Dermis microvascular lymphatic vessel endothelial cell (primary cell): ENCODE measurements at places on chromosomes 7 and 10.
A peak's percentile ranks its signal among the peaks of the same experiment; 100 is the strongest.

DNA sequence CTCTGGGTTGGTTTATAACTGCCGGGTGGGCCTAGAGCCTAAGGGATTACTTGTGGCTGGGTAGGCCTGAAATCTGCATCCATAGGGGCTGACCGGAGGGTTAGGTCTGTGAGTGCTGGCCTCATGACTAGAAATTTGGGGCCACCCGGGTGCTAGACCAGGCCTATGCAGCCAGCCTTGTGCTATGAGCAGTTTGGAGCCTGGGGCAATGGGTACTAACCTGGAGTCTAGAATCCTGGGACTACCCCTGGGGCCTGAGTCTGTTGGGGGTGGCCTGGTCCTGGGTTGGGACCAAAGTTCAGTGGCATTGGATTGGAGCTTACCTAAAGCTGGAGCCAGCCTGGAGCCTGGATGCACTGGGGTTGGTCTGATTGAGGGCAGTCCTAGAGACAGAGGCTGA lies 995.2 kb downstream of the ANKRD7 start:
- no peak for DNase-seq

DNA sequence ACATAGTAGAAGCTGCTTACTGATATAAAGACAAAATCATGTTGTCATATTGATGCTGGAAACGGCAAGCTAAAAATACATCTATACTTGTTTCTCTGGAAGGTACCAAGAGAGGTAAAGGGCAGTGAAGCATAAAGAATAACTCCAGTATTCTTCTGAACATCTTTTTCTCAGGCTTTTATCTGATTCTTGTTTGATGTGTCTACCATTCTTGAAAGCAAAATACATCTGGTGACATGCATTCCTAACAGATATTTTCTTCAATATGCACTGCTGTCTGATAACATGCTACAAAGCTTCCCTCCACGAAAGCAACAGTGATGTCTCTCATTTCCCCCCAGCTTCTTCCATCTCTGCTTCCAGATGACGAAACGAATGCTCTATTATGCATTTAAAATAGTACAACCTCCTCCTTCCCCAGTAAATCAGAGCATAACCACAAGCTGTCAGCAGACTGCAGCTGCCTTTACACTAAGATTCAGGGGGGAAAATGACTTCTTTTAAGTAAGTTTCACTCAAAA lies 100.8 kb downstream of the ARHGAP21 start:
- DNase-seq: no peak

- no peak for DNase-seq
Observed at GRCh38 chr10:67657775-67658174, 38.2 kb downstream of the CTNNA3 start.

DNA sequence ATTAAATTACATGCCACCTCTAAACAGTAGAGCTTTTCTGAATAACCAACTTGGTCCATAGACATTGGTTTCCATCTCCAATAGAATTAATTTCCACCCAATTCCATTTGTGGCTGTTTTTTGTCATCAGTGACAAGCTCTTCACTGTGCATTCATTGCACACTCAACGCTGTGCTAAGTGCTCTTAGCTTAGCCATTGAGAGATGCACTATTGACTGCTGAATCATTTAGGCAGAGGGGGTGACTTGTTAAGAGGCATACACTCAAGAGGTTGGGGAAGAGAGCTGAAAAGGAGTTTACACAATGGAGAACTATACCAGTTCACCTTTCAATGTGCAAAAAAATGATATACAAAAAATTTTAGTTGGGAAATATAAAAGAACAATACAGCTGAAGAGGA lies 31.9 kb upstream of the CBLL1 start:
- DNase-seq: no peak

DNA sequence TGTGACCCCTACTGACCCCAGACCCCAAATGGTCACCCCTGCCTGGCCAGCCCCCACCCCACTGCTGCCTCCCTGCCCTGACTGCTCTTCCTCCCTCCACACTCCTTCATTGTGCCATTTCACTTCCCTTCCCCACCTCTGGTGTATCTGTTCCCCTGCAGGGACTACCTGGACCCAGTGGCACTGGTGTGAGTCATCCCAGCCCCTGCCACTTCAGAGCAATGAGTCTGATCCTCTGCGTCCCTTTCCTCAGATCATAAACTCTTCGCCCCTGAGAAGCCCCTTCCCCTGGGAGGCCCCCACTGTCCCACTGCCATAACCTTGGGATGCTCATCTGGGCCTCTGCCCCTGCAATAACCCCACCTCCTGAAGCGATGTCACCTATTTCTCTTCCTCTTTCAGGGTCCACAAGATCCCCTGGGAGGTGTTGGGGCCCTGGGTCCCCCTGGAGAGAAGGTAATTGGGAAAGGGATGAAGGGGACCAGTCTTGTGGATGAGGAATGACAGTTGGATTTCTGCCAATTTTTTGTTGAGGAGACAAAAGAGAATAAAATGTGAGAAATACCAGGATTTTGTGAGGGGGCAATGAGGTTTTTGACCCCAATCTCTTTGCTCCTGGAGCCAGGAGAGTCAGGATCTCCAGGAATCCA lies 19.1 kb upstream of the VOPP1 start:
- DNase-seq: no peak

DNA sequence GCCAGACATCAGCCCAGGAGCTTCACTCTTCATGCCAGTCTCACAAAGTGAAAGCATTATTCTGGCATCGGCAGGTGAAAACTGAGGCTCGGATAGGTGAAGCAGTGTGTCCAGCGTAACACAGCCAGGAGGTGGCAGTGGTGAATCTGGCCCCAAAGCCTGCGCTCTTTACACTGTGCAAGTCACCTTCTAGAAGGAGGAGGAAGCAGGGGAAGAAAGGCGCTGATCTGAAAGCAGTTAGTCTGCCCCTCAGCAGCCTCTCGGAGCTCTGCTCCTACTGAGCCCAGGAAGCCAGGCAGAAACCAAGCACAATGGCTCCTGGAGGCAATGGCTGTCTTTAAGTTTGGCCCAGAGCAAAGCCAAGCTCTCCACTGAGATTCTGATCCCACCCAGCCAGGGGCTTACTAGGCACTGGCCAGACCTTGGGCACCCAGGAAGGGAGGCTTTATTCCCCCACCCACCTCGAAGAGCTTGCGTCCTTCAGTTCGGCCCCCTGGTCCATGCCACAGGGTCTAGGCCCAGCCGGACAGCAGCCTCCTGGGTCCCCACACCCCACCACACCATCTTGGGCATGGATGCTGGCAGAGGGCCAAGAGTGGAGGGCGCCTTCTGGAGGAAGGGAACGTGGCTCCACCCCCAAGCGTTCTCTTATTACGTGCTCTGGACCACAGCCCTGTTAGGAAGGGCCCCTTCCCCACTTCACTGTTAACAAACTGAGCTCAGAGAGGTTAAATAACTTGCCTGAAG lies 104.5 kb downstream of the GRID1 start:
- no peak for DNase-seq

GRCh38 chr10:69064762-69065328 lies 23.1 kb upstream of the SRGN start:
- DNase-seq: no peak

DNA sequence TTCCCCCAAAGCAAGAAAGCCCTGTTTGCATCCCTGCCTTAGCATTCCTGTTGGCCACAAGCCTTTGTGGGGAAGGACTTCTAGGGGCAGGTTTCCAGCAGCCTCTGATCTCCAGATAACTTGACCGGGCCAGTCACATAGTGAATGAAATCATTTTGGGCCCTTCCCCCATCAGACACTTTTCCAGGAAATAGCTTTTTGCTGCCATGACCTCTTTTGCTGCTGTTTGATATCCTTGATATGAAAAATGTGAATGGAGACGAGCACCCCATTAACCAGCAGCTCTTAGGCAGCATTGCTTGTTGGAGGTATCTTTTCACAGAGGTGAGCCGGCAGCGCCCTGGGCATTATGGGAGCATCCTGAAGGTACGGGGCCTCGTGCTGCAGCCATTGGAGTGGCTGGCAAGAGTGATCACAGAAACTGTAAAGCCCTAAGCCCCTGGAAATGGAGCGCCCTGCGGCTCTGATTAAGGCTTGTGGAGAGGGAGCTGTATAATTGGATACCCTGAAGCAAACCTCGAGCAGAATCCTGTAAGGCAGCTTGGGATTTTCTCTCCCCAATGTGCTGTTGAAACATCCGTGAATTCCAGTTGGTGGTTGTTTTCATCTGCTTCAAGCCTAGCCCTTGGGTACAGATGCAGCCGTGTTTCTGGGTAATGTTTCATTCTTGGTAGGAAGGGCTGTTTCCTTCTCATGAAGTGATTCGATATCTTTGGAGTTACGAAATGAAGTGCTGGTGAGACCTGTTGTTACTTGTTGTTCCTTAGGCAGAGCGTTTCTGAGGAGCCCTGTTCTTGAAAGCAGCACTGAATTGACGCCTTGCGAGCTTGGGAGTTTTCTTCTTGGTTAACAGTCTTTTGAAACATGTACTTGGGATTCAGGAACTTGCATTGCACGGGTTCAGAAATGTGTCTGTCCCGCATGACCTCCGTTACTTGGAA lies 179.0 kb downstream of the PTEN start:
- DNase-seq: no peak

DNA sequence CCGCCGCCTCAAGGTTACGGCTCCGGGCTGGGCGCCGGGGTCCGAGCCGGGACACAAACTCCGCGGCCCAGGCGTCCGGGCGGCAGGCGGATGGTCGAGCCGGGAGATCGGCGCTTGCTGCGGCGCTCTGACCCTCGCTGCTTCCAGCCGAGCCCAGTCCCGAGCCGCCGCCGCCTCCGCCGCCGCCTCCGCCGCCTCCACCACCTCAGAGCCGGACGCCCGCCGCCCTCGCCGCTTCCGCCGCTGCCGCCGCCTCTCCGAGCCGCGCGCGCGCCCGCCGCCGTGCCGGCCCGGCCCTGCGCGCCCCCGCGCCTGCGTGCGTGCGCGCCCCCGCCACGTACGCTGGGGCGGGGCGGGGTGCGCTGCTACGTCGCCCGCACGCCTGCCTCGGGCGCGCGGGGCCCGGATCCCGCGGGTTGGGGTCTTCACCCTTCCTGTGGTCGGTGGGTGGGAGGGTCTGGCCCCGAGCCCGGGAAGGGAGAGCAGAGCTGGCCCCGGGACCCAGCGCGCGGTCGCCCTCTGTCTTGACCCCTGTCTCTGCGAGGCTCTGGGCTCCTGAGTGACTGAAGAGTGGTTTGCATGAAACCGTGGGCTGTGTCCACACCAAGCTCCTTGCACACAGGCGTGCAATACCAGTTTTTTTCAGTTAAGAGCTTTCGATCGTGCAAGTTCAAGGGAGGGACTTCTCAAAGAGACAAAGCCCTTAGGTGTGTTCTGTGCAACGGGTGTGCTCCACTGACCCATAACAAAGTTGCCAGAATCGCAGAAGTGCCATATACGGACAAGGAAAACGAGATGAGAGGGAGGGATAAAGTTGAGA lies at the start of gene SMURF1:
SMURF1 (minus strand) TSS at position 256 of the 820 bp plus-strand sequence. CDS start 328 bp downstream, outside the sequence.
- DNase-seq: peak; percentile 66

DNA sequence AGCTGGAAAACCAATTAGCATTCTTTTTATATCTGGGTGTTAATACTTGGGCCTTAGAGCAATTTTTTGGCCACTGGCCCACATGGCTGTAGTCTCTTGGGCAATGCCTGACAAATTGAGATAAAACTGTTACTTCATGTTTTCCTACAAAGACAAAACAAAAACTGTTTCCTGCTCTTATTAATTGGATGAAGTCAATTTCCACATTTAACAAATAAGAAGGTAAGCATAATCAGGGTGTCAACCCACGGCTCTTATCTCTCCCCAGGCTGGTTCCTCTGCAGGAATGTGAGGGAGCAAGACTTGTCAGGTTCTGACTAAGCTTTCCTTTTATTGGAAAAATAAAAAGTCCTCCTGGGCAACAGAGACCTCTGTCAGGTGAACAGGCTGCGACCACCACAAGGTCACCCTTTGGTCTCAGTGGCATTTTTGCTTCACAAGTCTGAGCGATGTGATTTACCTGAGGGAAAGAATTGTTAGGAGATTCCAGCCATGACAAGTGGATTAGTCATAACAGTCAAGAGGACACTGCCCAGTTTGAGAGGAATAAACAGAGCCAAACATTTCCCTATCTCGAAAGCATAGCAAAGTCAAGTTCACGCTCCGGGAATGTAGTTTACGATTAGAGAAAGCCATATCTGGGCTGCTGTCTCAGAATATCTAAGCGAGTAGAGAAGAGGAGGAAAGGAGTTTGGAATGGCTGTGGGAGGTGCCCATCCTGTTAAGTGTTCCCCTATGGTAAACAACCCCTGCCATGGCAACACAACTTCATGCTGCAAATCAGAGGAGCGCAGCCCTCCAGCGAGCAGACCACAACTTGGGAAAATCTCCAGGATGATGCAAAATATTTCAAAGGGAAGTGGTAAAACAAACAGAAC lies 144.4 kb downstream of the TES start:
- DNase-seq: peak; percentile 94
